ENCODE measurements at places on chromosomes 1 and 21.

DNA sequence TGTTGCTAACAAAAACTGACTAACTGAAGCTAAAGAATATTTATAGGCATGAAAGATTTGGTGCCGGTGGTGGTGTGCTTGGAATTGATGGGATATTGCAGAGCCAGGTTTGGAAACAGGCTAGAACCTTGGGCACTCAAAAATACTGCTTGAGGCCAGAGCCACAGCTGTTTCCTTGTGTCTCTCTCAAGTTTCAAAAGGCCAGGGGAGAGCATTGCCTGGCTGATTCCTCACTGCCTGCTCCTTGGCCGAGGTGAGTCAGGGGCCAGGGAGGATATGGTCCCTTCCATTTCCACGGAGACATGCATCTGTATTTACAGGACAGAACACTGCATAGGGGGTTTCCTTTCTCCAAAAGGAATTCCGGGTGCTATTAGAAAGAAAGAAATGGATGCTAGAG lies 36.1 kb upstream of the IVNS1ABP start:
- DNase-seq = no peak

DNA sequence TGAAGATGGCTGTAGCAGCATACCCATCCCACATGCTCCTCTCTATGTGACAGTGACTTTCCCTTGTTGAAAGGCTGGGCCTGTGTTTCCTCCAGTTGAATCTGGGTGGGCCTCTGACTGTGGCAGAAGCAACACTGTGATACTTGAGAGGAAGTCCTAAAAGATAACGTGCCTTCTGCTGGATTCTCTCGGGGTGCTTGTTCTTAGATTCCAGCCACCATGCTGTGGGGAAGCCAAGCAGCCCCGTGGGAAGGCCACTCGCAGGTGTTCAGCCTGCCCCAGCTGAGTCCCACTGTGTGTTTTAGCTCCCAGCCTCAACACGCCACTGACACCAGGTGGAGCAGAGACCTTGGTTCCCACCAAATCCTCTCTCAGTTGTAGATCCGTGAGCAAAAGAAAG lies 31.5 kb downstream of the TRAPPC10 start:
- DNase-seq = no peak

GRCh38 chr1:66747501-66747900 lies 4.8 kb upstream of the DYNLT5 start:
- no peak for DNase-seq

DNA sequence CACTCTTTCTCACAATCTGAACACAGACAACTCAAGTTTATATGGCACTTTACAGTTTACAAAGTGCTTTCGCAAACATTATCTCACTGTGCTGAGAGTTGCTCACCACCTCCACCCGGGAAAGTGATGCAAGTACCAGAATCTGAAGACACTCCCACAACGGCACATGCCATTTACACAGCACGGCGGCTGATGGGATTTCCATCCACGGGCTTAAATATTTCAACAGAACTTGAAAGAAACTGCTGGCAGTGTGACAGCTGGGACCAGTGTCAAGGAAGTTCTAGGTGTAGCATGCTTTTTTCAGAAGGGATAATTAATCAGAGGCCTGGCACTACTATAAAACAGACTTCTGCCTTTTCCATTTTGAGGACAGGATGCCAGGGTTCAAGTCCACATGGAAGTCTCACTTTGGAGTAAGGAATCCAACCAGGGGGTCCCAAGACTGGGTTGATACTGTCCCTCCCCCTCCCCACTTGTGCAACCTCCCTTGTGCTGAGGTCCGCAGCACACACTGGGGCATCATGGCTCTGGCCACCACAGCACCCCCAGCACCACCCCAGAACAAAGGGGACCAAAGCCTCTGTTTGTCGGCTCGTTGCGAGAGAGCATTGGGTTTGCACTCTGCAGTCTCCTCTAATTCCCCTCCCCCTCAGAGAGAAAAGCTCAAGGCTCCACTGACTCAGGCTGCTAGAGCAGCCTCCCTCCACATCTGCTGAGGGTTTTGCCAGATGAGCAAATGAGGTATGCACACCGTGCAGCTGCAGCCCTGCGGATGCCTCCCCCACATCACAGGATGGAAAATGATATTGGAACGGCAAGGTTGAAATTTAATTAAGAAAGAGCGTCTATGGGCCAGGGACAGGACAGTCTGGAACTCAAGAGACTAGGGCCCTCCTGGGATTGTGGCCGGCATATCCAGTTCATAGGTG lies 154.9 kb downstream of the TGFBR3 start:
- DNase-seq = no peak

DNA sequence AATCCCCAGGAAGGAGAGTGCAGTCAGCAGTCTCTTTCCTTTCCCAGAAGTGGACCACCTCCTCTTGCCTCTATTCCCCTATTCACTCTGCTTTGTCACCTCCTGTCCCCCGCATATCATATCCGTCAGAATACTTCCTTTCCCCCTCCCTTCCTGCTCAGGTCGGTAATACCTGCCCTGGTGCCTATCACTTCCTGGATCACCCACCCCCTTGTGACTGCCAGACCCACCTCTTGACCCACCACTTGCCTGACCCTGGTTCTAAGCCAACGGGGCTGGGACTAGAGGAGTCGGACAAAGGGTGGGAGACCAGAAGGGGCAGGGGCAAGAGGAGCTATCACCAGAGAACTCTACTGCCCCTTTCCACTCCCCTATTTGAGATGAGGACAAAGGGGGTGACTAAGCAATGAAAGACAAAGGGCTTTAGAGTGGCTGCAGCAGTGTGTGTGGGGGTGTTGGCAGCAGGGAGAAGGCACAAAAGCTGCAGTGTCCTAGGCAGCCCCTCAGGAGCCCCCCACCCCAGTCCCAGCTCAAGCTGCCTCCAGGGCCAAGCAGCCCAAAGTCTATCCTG lies 1.7 kb upstream of the ADAMTS4 start:
- DNase-seq = no peak

DNA sequence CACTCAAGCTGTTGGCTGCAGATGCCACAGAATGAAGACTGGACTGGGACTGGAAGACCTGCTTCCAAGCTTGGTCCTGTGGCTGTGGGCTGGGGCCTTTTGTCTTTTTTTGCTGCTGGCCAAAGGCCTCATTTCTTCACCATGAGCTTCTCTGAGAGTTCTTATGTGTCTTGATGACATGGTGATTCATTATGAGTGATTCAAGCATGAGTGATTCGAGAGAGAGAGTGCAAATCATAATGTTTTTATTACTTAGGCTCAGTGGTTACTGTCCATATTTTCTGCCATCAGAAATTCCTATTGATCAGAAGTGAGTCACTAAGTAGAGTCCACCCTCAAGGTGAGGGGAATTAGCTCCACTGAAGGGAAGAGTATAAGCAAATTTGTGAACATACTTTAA lies 94.0 kb downstream of the PCP4 start:
- no peak for DNase-seq

DNA sequence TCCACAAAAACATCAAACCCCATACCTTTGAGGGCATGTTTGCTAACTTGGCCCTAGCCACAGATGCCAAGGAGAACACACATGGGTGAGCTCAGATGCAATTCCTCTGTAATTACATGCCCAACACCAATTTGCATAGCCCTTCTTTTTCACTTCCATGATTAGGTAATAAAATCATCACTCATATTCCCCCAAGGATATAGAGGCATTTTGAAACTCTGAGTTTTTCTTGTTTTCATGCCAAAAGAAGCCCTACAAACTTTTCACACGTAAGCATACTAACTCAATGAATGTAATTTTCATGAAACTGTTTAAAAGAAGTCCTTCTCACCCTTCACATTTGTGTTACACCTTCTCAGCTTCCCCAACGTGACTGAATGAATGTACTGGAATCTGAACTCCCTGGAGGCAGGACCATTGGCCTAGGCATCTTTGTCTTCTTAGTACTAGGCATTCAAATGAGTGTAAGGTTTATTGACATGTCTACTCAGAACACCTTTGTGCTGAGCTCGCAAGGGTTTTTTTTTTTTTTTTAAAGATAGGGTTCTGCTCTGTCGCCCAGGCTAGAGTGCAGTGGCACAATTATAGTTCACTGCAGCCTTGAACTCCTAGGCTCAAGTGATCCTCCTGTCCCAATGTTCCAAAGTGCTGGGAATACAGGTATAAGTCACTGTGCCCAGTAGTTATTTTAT lies 31.0 kb downstream of the FBXO42 start:
- DNase-seq = no peak

GRCh38 chr1:227576189-227576588 lies 12.8 kb downstream of the ZNF678 start:
- no peak for DNase-seq

DNA sequence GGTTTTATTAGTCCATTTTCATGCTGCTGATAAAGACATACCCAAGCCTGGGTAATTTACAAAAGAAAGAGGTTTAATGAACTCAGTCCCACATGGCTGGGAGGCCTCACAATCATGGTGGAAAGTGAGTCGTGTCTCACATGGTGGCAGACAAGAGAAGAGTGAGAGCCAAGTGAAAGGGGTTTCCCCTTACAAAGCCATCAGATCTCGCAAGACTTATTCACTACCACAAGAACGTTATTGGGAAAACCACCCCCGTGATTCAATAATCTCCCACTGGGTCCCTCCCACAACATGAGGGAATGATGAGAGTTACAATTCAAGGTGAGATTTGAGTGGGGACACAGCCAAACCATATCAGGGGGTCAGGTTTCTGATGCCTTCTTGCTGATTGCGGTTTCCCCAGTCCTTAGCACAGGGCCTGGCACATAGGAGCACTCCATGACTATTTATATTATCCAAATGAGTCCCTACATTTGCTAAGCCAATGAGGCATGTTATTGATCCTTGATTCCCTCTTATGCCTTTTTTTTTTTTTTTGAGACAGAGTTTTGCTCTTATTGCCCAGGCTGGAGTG lies 35.3 kb upstream of the PAXBP1 start:
- no peak for DNase-seq

DNA sequence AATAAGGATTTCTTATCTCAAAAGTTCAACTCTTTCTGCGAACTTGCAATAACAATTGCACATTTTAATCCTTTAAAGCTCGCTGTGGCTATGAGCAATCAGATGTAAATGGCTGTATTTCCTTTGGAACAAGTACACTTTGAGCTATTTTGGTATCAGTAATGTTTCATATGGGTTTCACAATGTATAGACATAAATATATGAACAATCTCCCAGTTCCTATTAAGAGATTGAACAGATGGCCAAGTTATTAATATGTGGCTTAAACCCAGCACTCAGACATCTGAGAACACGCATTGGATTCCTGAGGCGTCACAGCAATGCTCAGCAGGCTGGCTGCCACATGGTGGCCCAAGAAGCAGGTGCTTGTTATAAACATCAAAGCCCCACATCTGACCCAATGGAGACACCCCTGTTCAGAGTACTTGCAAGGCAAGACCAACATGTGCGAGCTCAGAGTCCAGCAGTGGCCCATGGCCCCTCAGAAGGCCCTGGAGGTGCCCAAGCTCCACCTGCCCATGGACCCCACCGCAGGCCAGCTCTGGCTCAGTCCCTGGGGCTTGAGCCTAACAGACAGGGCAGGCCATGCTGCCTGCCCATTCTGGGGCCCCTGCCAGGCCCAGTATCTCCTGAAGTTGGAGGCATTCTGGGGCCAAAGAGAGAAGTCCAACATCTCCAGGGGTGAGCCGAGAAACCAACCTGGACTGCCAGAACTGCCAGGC lies 23.7 kb downstream of the PSMG1 start:
- DNase-seq = no peak

GRCh38 chr1:115325874-115326273 lies 12.2 kb downstream of the NGF start:
- DNase-seq = no peak

DNA sequence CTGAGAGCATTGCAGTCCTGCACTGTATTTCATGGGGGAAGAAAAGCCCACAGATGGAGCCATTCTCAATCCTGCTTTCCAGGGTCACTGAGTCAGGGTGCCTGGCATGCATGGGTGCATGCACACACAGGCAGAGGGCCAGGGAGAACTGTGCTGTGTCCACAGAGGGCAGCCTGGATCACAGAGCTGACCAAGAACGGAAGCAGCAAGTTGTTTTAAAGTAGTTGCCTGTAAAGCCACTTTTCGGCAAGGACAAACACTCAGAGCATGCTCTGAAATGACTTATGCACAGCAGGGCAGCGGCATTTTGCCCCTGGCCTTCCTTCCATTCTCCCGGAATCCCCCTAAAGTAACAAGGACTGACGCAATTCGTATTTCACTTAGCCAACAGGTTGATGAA lies 3.6 kb downstream of the ERG start:
- DNase-seq = no peak

DNA sequence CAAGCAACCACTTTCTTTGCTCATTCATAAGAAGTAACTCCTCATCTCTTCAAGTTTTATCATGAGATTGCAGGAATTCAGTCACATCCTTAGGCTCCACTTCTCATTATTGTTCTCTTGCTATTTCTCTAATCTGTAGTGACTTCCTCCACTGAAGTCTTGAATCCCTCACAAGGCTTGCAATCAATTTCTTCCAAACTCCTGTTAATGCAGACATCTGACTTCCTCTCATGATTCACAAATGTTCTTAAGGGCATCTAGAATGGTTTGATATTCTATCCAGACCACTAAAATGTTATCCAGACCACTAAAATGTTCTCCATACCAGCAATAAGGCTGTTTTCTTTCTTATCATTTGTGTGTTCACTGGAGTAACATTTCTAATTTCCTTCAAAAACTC lies 528.1 kb downstream of the DPYD start:
- no peak for DNase-seq

DNA sequence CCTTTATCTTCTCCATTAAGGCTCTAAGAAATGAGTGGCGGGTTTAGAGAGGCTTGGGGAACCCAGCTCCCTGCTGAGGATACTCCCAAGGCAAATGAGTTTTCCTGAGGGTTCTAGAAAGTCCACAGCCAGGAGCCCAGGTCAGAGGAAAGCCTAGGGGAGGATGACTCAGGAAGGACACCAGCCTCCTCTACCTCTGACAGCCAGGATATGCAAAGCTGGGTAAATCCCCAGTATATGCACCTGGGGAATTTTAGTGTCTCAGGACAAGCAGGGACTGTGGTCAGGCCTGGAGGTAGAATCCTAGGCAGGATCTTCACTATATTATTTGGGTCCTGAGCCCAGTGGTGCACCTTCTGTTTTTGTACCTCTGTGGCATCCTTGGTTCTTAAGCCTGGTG lies 23.5 kb upstream of the WNT4 start:
- DNase-seq = no peak

- no peak for DNase-seq
These were observed 7.6 kb upstream of the AADACL4 start for GRCh38 chr1:12636098-12636950.

DNA sequence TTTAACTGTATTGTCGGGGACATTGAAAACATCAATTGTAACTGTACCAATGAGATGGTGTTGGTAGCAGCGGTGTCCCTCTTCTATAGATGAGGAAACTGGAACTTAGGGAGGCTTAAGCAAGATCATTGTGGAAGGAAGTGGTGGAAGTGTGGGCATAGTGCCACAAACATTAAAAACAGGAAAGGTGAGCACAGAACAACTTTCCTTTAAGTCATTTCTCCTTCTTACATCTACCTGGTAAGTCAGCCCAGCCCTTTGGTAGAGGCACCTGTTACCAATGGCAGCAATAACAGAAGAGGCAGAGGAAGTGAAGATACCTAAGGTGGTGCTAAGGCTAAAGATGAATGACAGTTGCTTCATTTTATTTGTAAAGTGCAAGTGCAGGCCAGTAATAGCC lies 12.0 kb upstream of the CTSS start:
- no peak for DNase-seq

- DNase-seq = no peak
These were observed 32.3 kb downstream of the RCAN1 start for GRCh38 chr21:34582506-34583150.
